ENCODE measurements at places on chromosomes 4 and X.

DNA sequence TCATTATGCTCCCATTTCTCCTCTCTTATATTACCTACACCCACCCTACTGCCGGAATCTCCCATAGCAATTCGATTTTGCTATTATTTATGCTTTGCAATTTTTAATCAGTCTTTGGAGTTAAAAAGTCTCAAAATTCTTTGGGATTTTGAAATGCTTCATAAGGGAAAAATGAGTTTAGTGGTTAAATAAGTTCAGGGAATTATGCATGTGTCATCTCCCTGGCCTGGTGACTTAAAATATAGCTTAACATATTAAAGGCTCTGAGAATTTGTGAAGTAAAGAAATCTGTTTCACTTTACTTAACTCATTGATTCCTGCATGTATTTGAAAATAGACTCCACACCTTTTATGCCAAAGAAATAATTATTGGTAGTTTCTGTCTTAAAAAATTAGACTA lies 185.1 kb upstream of the DIPK2B start:
- no peak for DNase-seq

DNA sequence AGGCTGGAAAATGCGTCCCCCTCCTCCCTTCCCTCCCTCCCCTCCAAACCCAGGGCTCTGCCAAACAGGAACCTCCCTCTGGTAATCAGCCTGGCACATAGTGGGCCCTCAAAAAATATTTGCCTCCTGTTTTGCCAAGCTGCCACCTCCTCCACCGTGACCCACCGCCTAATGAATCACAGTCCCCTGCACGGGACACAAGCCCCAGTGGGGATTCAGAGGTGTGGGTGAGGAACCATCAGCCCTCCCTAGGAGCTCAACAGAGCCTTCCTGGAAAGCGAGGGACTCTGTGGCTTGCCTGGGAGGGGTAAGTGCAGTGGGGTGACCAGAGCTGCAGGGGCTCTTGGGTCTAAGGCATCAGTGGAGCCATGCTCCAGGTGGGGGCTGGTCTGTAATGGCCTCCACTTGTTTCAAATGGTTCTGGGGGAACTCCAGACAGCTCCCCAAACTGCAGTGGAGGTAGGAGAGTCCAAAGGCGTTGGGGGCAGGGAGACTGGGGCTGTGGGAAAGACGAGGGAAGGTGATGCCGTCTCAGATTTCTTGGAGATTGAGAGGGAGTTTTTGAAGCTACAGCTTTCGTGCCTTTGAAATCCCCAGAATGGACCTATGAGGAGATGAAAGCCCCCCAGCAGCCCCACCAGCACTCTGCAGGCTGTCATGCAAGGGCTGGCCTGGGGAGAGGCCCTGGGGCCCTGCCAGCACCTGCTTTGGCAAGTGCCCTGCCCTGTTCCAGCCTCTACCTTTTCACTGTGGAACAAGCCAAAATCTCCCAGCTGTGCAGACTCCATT lies 1.0 kb upstream of the PPP2R2C start:
- DNase-seq, result no peak

DNA sequence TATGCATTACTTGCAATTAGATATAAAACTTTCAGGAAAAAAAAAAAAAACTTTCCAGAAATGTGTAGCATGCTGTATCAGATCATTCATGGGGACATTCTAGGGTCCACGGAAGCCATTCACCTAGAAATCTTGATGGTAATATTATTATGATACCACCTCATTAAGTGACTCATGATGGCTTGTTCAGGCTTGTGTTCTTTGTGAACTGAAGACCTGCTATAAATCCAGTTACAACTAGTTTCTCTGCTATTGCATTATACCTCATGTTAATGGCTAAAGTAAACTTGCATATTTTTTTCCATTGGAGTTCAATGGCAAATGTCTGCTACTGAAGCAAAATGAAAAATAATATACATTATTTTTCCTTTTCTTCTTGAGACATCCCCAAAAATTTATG lies 35.3 kb upstream of the PTPN13 start:
- DNase-seq, result no peak

DNA sequence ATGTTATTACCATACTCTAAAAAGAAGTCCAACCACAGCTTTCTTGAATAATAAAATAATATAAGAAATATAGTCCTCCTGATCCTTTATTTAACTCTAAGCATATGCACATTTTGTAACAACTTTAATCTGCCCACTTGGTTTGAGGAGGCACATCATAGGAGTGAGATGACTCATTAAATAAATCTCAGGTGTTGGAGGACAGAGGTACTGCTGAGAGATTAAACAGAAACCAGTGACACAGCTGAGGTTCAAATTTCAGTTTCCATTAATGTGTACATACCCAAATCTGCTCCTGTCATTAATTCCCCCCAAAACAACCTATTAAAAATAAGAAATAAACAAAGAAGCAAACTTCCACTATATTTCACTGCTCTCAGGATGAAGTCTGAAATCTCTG lies 211.0 kb downstream of the KCTD8 start:
- no peak for DNase-seq

DNA sequence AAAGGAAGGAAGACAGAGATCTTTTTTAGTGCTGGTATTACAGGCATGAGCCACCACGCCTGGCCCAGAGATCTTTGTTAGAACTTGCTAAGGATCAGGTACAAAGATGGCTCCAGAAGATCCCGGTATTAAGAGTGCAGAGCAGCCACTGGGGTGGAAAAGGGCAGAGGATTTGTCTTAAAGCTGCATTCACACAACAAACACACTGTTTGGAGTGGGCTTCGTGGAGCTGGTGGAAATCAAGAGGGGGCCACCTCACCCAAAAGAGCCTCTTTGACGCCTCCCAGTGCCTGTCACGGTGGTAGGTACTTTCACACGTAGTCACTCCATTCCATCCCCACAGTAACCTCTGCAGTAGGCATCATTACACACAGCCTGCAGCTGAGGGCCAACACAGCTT lies 13.3 kb downstream of the HELT start:
- DNase-seq, result no peak

- peak; percentile 67 for DNase-seq
Measured at GRCh38 chr4:1351854-1352566, 5.0 kb downstream of the UVSSA start.

DNA sequence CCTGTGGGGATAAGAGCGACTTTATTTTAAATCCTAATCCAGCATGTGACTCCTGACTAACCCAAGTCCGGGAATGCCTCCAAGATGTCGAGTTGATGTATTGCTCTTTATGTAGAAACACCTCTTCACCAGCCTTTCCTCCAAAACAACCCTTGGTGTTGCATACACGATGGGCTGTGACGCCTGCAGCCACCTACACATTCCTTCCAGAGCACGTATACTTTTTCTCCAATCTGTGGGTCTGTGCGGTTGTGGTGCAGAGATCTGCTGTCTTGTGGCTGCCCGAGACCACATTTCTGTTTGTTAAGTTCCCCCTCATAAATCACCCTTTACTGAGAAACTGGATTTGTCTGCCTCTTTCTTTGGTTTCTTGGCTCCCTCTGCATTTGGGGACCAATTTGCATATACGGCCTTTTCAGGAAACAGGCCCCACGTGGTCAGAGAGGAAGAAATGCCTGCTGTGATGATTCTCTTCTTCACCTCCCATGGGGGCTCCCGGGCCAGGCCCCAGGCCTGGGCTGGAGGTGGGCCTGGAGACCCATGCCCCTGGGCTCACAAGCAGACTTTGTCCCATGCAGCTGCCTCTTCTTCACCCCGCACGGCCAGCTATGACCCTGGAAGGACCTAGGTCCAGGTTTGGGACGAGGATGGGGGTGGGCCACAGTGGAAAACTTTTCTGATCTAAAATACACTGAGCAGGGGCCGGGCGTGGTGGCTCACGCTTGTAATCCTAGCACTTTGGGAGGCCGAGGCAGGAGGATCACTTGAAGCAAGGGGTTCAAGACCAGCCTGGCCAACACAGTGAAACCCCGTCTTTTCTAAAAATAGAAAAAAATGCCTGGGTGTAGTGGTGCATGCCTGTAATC lies 21.4 kb upstream of the AFAP1 start:
- DNase-seq, result no peak

DNA sequence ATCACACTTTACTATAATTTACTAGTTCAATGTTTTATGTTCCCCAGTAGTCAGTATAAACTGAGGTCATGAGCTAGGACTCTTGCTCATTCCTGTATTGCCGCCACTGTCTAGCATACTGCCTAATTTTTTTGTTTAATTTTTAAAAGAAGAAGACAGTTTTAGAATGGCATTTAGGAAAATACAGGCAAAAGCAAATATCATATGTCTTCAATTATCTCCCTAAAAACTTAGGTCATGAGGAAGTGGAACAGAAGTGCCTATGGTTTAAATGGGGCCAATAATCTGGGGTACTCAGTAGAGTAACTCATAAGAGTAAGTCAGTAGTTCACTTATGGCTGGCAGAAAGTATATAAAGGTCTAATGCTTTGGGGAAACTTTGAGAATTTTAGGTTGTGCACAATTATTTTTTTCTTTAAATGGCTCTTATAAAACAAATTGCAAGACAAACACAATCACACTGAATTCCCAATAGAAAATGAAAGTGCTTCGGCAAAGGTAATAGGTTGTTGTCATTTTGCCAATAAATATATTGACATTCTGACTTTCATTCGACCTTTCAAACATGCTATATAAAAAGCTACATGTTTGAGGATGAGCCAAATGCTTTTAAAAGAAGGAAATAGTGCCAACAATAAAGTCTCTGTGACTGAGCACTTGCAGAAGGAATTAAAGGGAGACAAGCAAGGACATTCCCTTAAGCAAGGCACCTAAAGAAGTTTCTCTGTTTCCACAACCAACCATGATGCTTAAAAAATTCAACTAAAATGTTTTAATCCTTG lies 390.1 kb downstream of the PDGFC start:
- DNase-seq, result no peak

DNA sequence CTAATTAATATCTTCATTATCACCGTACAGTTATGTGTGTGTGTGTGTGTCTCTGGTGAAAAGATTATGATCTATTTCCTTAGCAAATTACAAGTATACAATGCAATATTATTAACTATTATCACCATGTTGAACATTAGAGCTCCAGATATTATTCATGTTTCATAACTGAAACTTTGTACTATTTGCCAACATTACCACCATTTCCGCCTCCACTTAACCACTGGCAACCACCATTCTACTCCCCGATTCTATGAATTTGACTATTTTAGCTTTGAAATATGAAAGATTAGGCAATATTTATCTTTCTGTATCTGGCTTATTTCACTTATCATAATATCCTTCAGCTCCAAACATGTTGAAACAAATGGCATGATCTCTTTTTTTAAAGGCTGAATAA lies 717.9 kb downstream of the ARAP2 start:
- no peak for DNase-seq

- no peak for DNase-seq
Measured at GRCh38 chr4:165553221-165553810, 174.5 kb downstream of the CPE start.

DNA sequence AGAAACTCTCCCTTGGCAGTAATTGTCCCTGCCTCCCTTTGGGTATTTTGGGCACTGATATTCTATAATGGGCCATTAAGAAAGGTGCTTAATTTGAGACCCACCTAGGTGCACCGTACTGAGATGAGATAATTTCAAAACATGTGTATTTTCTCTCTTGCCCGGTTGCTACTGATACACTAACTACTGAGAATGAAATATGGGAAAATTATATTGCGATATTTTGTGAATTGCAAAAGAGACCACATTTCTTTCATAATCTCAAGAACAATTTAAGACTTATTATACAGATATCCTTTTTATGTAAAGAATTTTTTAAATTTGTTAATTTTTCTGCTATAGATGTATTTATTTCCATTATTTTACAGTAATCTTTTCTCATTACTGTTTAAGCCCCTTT lies 284.9 kb downstream of the ADGRL3 start:
- no peak for DNase-seq

GRCh38 chrX:86805241-86805640 lies 657.0 kb downstream of the DACH2 start:
- DNase-seq, result no peak

- no peak for DNase-seq
Measured at GRCh38 chrX:107454302-107454701, 4.8 kb downstream of the FRMPD3 start.

DNA sequence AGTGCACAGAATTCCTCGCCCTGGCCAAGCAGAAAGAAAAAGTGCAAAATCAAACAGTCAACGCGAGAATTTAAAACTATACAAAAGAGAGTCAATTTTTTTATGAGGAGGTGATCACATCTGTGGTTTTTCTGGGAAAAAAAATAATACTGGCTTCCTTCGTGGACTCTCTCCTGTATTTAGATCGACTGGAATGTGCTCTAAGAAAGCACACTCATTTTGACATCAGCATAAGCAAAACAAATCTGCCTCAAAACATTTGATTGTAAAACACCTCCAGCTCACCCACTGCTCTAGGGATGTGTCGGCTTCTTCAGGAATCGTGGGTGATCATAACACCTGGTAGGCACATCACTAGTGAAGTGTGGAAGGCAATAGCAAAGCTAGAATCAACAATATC lies 417.4 kb upstream of the FAT1 start:
- DNase-seq, result no peak

GRCh38 chr4:140335076-140335475 lies 38.4 kb upstream of the SCOC start:
- DNase-seq, result no peak

DNA sequence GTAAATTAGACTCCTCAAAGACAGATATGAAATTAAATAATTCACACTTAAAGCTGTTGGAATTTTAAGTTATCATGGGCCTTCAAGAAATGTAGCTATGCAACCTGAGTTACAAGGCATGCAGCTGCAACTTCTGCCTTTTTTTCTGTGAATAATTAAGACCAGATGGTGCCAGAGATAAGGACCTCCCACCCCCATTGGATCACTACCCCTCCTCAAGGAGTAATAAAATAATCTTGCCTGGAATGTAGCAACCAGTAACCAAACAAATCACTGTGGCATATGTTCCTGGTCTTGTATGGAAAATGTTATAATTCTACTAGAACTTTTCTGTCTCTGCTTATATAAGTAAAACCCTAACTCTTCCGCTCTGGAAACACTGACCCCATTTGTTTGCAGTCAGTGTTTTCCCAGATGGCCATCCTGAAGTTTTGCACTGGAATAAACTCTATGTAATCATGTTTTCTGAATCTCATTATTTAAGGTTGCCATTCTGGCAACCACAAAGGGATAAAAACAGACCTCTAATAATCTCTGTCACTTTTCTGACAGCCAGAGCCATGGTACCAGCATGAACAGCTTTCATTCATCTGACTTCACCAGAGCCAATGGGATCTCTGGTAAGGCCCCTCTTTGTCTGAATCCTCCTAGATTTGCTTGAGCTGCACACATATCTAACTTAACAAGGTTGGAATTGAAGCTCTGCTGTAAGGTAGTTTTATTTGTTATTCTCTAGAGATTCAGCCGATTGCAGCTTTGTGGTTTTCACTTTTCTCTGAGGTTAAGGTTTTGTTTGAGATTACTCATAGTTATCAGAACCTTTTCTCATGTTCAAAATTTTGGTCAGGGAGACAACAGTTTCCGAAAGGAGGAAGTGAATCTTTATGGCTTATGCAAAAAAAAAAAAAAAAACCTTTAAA lies 274.6 kb downstream of the NAF1 start:
- no peak for DNase-seq

GRCh38 chr4:24912252-24913118 lies at the start of gene CCDC149:
Gene CCDC149, minus strand, starts transcription at chr4:24913042. Its CDS starts 178 bp downstream, at chr4:24912864.
- peak; percentile 37 for DNase-seq

GRCh38 chr4:71074452-71075299 lies 81.2 kb downstream of the DCK start:
- peak; percentile 23 for DNase-seq

Data from cerebellar nuclear complex (tissue), 1 donor.